ENCODE measurements at places on chromosomes 7 and 10.
A peak's percentile ranks its signal among the peaks of the same experiment; 100 is the strongest.

DNA sequence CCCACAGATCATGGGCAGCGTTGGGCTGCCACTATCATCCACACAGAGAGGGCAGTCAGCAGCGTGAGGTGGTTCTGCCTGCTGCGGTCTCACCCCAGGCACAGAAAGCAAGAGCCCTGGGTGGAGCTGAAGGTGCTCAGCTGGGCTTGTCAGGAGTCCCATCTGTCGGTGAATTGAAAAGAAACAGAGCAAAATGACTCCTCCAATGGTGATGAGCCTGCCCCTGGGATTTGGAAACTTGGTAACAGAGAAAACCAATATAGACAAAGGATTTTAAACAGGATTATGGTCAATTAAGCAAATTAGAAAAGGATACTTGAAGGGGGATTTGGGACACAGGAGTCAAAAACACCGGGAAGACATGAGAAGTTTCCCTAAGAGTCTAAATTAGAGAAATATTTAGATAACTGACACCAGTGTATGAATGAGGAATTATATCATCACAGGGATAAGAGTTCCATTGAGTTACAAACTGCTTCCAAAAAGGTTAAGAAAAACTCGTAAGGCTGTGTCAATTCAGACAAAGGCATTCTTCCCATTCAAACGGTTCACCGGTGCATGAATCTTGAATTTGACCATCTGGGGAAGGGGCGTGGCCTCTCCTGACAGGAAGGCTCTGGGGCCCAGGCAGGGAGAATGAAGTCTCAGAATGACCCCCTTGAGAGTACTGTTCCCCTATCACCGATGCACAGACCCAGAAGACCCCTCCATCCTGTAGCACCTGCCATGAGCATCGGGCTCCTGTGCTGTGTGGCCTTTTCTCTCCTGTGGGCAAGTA is 70.0 kb upstream of the PRSS58 start:
- no peak for DNase-seq

- DNase-seq: peak; percentile 25
These were observed at the start of gene GSDME for GRCh38 chr7:24757353-24758275. GSDME (minus strand) TSS chr7:24757464; CDS start chr7:24749774, 7,690 bp downstream.

GRCh38 chr7:42236266-42236975 is 588 bp downstream of the GLI3 start:
- DNase-seq: no peak

DNA sequence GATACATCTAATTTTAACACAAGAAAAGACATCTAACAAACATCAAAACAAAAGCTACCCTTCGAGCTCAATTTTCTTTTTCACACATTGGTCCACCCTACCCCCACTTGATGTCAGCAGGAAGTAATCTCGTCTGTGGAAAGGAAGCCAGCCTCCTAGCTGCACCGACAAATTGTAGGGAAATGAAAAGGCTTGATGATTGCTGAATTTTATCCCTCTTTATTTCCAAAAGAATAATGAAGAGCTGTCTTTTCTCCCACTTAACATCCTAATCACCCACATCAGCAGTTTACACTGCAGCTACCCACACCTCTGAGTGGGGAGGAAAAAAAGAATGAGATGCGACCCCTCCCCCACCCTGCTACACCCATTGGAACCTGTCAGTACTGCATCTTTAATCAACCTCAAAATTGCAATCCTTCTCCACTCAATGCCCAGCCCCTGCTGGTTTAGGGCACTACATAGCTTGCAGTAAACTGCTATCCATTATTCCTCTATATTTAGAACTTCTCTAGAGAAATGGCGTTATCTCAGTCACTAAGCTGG is 10.6 kb upstream of the CPVL start:
- no peak for DNase-seq

GRCh38 chr7:157339777-157340677 is 3.2 kb downstream of the DNAJB6 start:
- DNase-seq: peak; percentile 42

DNA sequence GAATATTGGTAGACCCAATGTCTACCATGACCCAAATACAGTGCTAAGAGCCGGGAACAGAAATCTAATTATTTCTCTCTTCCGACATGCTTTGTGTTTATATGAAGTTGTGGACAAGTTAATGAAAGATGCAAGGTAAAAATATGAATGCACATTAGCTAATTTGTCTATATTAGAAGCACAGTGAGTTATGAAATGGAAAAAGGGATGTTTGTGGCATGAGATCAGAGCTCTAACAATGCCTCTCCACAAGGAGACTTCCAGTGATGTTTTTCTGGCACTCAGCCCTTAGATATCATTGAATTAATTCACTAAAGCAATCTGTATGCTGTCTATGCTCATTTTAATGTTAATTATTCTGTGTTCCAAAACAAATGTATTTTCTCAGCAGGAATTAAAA is 897.2 kb downstream of the CNTNAP2 start:
- no peak for DNase-seq

- no peak for DNase-seq
These were observed 7.1 kb downstream of the CPVL start for GRCh38 chr7:29139191-29139590.

GRCh38 chr7:100896732-100897608 is 1.3 kb upstream of the ACHE start:
- no peak for DNase-seq

- no peak for DNase-seq
These were observed 17.2 kb downstream of the CRHR2 start for GRCh38 chr7:30665043-30665442.

- DNase-seq: no peak
These were observed 27.2 kb downstream of the ADCYAP1R1 start for GRCh38 chr7:31079126-31079823.

GRCh38 chr10:118264838-118265470 is 77.2 kb downstream of the FAM204A start:
- no peak for DNase-seq

GRCh38 chr7:518630-519483 is 789 bp downstream of the PDGFA start:
- DNase-seq: no peak

- DNase-seq: no peak
These were observed 931.1 kb downstream of the CNTNAP2 start for GRCh38 chr7:147047696-147048095.

DNA sequence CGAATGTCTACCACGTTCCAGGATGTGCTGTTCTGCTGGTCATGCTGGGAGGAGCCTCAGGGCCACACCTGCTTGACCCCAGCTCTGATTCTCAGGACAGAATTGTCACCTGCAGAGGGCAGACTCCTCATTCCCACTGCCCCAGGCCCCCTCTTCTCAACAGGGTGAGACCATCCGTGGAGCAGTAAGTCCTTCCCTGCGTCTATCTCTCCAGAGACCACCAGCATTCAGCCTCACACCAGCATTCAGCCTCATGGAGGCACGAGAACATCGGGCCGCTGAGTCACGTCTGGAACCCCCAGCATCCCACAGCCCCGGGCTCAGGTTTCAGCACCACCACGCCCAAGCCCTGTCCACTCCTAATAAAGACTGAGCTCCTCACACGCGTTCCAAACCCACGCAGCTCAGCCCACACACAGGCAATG is 273.4 kb downstream of the DIP2C start:
- DNase-seq: no peak

- no peak for DNase-seq
These were observed 135.8 kb downstream of the KCNMA1 start for GRCh38 chr10:77501846-77502261.

GRCh38 chr10:30829901-30830300 is 200.3 kb upstream of the LYZL2 start:
- DNase-seq: no peak

- DNase-seq: no peak
These were observed 7.0 kb upstream of the MMP21 start for GRCh38 chr10:125782616-125783015.

DNA sequence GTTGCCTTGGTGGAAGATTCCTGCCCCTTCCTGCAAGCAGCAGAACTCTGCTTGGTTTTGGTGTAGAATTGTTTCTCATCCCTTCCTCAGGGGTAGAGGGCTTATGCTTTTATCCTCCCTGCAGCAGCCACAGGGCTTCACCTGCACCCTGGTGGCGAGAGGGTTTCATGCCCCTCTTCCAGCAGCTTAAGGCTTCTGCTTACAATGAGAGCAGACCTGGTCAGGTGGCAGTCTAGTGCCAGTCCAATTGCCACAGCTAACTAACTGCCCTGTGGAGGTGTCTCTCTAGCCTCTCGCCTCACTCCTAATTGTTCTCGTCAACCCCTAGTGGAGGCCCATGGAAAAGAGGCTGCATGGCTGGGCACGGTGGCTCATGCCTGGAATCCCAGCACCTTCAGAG is 19.3 kb downstream of the ACBD7 start:
- no peak for DNase-seq

All from stimulated activated CD4-positive, alpha-beta T cell treated with anti-CD3 and anti-CD28 coated beads, Interleukin-15, amount 100 ng/mL, for 1 hour (primary cell).